ENCODE measurements at places on chromosomes 4 and X.

- DNase-seq, result no peak
These were observed 89.2 kb downstream of the GATB start for GRCh38 chr4:151671541-151672059.

GRCh38 chr4:7713757-7714156 is 225.9 kb downstream of the AFAP1 start:
- no peak for DNase-seq

GRCh38 chrX:15242899-15243555 is 26.9 kb downstream of the ASB9 start:
- DNase-seq, result peak; percentile 29

DNA sequence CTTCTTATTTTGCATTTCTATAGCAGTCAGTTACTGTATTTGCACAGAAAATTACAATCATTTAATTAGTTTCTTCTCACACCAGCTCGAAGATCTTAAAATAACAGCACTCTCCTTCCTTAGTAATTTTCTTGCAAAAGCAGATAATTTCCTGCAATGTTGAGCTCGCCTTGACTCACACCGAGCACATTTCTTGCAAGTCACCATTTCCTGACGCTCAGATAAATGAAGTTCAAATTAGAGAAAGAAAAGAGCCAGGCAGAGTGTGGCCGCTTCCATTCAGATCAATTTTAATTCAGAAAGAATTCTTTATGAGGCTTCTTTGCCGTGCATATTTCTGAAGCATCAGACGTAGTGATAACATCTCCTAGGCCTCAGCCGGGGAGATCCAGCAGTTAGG is 10.1 kb downstream of the SORCS2 start:
- DNase-seq, result no peak

DNA sequence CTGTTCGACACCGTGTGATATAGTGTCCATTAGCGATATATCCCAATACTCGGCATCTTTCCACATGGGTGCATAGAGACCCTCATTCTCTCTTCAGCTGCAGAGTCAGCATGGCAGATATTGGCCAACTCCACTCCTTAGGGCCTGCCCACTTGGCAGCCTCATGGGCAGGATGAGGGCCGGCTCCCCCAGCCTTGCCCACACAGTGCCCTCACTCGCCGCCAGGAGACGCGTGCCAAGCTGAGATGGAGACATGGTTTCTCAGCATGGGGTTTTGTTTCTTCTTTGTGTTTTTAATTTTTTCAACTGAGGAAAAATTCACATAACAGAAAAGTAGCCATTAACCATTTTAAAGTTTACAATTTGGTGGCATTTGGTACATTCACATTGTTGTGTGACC is 5.3 kb upstream of the PLXNA3 start:
- DNase-seq, result no peak

DNA sequence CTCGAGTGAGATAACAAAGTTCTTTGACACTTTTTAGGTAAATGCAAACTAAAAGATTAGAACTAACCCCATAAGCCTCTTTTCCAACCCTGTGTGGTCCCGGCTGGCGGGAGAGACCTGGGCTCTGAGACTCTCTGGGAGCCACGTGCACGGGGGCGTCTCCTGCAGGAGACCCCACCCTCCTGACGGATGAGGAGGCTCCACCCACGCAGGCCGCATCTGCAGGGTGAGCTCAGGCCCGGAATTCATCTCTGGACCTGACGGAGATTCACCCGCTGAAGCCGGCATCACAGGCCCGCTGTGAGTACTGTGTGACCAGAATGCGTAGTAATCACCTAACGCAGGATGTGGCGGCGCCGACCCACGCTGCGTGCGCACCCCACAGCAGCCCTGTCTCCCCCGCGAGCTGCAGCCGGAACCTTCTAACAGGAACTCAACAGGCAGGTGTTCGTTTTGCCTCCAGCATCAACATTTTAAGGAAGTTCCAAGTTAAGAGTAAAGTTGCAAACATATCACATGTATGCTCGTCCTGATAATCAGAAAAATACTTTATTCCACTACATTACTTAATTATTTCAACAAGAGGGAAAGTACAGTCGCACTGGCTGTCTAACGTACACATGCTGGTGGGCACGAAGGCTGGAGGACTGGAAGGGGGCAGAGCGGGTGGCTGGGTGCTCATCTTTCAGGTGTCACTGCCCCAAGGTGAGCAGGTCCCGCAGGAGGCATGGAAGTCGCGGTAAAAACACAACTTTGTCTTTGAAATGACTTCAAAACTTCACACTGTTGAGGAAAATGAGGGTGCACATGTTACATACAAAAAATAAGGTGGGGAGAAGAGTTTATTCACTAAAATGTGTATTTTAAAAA is 44.5 kb downstream of the FGFRL1 start:
- peak; percentile 69 for DNase-seq

DNA sequence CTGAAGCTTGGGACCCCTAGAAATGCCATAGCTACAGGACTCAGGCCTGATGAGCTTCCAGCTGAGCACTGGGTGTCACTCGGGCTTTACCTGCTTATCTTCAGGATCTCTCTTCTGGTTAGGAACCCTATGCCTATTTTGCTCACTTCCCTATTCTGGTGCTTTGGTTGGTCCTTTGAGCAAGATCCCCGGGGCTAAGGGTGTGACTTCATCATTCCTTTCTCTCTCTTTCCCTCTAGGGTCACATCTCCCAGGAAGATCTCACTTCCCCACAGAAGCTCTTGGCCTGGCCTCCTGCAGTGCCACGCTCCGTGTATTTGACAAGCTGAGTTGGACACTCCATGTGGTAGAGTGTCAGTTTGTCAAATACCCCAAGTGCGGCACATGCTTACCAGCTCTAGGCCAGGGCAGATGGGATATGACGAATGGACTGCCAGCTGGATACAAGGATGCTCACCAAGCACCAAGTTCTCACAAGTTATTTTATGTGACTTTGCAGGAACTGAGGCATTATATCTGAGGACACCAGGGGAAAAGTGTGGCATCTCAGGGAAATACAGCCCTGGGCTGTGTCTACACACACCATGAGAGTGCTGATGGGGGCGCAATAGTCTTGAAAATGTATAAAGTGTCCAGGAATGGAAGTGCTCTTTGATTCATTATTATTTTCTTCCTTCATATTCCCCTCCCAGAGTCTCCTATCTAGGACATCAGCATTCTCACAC is 21.1 kb downstream of the VSIG4 start:
- peak; percentile 83 for DNase-seq

DNA sequence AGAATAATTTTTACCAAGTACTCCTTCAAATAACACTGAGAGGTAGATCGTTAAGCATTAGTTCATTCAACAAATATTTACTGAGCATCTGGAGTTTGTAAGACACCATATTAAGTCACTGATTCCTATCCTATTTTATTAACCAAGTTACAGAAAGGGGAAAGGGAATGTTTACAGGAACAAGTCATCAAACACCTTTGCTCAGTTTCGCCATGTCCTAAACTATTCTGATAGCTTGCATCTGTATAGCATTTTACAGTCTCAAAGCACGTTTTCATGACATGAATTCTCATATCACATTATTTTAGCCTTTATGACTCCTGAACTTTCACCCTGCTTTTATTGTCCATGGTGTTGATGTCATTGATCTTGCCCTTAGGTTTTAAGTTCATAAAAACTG is 89.2 kb downstream of the AREG start:
- no peak for DNase-seq

- DNase-seq, result no peak
These were observed 33.3 kb upstream of the H2AZ1 start for GRCh38 chr4:99983289-99983943.

DNA sequence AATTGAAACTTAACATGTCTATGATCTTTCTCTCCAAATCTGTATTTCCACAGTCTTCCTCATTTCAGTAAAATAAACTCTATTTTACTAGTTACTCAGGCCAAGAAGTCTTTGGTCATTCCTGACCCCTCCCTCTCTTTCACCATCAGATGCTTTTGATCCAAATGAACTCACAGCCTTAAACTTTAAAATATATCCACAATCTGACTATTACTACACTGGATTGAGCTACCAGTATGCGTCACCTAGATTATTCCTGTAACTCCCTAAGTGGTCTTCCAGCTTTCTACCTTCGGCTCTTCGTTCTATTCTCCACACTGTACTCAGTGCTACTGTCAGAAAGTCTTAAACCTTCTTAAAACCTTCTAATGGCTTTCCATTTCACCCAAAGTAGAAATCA is 195.1 kb downstream of the FBXW7 start:
- no peak for DNase-seq

GRCh38 chr4:141223418-141223817 is 2.7 kb downstream of the ZNF330 start:
- DNase-seq, result no peak

- no peak for DNase-seq
These were observed 93.3 kb downstream of the HMX1 start for GRCh38 chr4:8778291-8778690.

DNA sequence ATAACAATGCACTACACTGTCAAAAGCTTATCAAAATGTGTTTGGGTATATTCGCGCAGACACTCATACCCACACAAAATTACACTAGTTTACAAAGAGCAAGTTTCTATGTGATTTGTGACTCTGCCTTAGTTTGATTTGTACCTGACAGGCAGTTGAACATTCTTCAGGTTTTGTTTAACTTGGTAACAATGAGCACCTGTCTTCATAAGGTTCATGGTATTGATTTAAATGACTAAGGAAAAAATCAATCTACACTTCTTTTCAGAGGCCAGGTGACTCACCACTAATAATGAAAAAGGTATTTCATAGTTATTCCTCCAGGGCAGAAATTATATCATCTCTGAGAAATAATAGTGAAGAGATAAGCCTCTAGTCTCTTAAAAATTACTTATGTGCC is 1114.6 kb upstream of the AGA start:
- DNase-seq, result no peak

DNA sequence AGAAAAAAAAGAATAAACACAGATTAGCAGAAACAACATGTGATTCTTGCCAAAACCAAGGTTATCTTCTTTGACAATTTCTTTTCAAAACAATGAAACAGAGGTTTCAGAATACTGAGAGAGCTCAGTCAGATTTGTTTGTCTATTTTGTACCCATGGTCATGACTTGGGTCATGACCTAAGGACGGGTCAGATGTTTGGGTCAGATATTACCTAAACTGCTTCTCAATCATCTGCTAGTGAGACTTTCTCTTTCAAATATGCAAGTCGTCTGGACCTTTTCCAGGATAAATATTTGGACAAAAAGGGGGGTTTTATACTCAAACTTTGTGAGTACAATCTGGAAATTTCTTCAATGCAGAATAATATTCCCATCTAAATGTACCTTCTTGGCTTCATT is 148.3 kb upstream of the USP38 start:
- DNase-seq, result no peak

GRCh38 chrX:53321230-53321942 is 40.0 kb upstream of the IQSEC2 start:
- no peak for DNase-seq

- no peak for DNase-seq
These were observed 3.9 kb upstream of the PDLIM5 start for GRCh38 chr4:94447754-94448411.

DNA sequence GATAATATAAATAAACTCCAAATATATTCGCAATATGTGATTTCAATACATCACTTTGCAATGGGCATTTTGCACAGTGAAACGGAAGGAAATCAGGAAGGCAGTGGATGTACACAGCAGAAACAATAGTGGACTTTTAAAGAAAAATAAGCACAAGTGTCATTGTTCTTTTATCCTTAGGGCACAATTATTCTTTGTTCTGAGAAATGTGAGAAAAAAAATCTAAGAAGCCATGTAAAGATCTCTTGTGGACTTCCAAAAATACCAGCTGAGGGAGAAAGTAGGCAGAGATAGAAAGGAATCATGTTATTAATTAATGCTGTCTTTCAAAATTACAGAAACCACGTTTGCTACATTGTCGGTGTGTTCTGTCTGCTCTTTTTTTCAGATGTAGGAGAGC is 17.6 kb upstream of the PRRG1 start:
- no peak for DNase-seq

DNA sequence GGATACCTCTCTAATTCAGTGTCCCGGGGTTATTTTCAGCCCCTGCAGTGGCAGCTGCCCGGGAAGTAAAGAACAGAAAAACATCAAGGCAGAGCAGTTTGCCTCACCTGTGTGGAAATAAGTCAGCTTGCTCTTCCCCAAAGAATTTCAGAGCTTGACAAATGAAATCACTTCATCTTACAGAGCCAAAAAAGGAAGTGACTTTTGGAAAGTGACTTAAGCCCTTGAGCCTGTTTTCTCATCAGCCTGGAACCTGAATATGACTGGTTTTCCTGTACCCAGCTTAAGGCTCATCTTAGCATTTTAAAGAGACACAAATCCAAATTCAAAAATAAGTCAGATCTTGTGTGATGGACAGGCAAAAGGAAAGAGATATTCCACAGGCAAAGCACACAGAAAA is 211.6 kb downstream of the RCHY1 start:
- no peak for DNase-seq

DNA sequence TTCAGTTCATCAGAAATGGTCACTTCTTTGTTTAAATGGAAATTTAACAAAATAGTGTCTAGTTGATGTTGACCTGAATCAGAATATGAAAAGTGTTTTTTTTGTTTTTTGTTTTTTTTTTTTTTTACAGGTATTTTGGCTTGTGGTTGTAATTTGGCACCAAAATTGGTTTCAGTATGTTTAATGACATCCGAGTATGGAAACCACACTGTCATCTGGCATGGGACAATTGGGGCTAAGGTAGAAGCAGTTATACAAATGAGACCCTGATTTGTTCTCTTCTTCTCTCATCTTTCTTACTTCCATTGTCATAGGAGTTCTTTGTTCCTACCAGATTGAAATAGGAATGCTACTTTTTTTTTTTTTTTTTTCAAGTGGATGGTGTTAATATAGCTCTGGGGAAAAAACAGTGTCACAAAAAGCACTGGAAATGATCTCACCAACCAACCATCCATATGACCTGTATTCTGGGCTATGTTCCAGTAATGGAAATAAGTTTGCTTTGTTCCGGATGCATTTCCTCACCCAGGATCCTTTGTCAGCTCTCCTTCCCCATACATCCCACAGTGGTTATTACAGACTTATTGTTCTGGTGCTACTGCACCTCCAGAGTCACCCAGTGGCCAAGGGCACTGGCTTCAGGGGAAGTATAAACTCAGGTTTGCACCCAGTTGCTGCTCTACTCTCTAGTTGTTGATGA is 95.8 kb downstream of the ATXN3L start:
- DNase-seq, result no peak

- peak; percentile 39 for DNase-seq
These were observed 138.8 kb downstream of the TEX11 start for GRCh38 chrX:70769659-70770227.

DNA sequence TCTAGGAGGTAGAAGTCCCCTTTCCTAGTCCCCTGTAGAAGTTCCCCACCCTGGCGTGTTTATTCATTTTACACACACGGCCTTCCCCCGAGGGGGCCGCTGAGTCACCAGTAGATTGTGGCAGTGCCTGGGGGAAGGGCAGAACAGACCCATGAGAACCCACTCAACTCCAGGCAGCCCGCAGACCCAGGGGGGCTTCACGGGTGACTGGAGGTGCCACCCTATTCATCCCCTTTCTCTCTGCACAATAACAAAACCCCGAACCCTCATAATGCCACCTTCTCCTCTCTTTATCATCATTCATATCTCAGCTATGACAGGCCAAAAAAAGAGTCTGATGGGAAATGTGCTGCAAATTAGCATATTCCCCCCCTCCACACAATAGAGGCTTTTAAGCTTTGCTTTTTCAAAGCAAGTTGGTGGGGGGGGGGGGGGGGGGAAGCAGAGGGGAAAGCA is 20.4 kb upstream of the GPM6B start:
- DNase-seq, result no peak

All from KBM-7 (cell line).